ENCODE measurements at places on chromosomes 1 and 21.

DNA sequence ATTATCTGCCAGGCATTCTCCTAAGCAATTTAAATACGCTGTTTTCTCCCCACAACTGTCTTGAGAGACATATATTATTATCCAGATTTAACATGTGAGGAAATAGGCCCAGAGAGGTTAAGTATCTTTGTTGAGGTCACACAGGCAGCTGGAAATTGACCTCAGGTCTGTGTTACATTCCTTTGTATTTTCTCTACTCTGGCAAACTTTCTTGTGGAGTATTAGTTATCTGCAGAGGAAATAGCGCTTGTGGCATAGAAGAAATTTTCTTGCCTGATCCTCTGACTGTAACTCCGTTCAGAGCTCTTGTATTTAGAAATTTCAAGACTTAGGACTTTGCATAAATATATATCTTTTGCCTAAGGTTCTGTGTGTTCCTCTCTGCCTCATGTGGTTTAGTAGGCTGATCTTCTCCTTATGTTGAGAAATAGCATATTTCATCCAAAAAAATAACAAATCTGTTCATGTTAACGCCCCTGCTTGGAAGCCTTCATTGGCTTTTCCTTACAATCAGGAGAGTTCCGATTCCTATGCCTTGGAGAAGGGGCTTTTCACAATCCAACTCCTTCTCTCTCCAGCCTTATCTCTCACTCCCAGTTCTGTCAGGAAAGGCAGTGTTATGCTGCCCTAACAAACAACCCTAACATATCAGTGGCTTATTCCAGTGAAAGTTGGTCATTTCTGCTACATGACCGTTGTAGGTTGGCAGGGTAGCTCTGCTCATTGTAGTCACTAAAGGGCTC lies 2.5 kb upstream of the JUN start:
- DNase-seq = no peak

DNA sequence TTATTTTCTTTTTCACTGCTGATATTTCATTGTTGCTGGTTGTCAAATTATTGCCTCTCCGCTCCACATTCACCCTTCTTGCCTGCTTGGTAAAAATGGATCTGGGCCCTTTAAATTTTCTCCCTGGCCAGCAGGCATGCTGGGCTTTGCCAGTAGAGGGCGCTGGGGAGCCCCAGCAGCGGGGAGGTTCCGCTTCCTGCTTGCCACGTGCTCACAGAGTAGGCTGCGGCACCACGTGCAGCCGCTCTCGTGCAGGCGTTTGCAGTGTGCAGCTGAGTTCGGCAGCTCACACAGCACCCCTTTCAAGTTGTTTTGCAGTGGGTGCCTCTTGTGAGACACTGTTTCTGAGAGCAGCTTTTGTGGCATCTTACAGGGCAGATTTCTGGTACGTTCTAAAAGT lies at the start of gene ACTL8:
ACTL8 (plus strand) TSS at position 214 of the 400 bp plus-strand sequence. CDS start 67,676 bp downstream, outside the sequence.
- DNase-seq = no peak

DNA sequence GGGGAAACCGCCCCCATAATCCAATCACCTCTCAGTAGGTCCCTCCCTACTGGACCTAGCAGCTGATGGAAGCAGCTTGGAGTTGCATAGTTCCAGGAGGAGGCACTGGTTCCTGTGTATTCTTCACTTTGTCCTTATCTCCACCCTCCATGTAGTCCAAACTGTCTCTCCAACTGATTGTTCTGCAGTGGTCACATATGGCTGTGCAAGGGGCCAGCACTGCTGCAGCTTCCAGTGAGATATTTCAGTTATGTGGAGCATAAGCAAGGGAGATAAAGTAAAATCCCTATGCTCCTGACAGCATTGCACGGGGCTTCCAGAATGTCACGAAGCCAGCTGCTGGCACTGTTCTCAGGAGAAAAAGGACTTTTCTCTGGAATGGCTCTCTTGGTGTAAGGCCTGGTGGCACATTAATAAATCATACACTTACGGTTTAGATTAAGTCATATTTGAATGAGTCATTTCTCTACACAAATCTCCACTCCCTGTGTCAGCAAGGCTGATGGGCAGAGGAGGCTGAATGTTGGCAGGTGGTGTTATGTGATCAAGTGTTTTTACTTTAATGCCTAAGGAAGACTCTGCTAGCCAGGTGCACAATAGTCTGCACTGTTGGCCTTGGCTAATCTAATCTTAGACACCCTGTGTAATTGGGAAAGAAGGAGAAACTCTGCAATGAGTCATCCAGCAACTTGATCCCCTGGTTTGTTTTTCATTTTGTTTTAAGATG lies 93.4 kb downstream of the KCNK1 start:
- no peak for DNase-seq

- no peak for DNase-seq
Observed at GRCh38 chr1:19057784-19058475, 101.5 kb upstream of the IFFO2 start.

DNA sequence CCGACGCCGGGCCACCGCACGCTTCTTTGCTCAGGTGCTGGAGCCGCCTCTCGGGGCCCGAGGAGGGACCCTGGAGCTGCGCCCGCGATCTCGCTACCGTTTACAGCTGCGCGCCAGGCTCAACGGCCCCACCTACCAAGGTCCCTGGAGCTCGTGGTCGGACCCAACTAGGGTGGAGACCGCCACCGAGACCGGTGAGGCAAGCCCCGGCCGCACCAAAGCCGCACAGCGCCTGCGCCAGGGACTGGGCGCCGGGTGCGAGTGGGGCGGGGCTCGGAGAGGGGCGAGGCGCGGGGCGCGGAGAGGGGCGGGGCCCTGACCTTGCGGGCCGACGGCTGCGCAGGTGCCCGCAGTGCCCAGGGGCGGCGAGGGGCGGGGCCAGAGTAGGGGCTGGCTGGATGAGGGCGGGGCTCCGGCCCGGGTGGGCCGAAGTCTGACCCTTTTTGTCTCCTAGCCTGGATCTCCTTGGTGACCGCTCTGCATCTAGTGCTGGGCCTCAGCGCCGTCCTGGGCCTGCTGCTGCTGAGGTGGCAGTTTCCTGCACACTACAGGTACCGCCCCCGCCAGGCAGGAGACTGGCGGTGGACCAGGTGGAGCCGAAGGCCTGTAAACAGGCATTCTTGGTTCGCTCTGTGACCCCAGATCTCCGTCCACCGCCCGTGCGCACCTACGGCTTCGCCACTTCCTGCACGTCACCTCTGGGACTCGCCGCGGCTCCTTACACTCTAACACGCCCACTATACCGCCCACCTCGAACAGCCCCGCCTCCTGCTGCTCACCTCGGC lies 9.8 kb upstream of the CDC20 start:
- DNase-seq = peak; percentile 57

- no peak for DNase-seq
Observed at GRCh38 chr1:186514367-186514766, 53.5 kb upstream of the PDC start.

GRCh38 chr1:99672038-99672437 lies 26.1 kb downstream of the PALMD start:
- no peak for DNase-seq

GRCh38 chr1:201424146-201424545 lies 2.6 kb upstream of the TNNI1 start:
- no peak for DNase-seq

- no peak for DNase-seq
Observed at GRCh38 chr1:35215346-35215745, 22.4 kb upstream of the SFPQ start.

GRCh38 chr1:15184436-15185241 lies 31.1 kb downstream of the TMEM51 start:
- no peak for DNase-seq

GRCh38 chr1:232123775-232124659 lies 497.4 kb downstream of the DISC1 start:
- DNase-seq = no peak

GRCh38 chr1:176009951-176010350 lies 197.1 kb downstream of the COP1 start:
- no peak for DNase-seq

GRCh38 chr1:196481616-196482015 lies 126.6 kb downstream of the KCNT2 start:
- no peak for DNase-seq

DNA sequence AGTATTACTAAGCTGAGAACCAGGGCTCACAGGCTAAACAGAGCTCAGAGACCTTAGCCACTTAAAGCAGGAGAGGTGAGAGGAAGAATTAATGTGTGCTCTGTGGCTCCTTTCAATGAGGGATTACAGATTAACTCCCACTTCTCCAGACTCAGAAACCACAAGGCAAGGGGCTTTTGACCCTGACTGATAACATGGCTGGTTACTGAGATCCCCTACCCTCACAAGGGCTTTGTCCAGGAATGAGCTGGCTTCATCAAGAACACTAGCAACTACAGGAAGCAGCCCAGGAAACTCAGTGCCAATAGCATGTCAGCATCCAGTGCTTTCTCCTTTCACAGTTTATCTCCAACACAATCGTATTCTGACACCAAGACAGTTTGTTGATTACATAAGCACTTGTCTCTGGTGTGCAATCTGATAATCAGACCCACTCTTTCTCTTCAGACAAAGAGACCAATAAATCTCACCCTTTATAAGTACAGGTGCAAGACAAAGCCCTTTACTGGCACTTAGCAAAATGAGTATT lies 38.8 kb downstream of the ERI3 start:
- no peak for DNase-seq

DNA sequence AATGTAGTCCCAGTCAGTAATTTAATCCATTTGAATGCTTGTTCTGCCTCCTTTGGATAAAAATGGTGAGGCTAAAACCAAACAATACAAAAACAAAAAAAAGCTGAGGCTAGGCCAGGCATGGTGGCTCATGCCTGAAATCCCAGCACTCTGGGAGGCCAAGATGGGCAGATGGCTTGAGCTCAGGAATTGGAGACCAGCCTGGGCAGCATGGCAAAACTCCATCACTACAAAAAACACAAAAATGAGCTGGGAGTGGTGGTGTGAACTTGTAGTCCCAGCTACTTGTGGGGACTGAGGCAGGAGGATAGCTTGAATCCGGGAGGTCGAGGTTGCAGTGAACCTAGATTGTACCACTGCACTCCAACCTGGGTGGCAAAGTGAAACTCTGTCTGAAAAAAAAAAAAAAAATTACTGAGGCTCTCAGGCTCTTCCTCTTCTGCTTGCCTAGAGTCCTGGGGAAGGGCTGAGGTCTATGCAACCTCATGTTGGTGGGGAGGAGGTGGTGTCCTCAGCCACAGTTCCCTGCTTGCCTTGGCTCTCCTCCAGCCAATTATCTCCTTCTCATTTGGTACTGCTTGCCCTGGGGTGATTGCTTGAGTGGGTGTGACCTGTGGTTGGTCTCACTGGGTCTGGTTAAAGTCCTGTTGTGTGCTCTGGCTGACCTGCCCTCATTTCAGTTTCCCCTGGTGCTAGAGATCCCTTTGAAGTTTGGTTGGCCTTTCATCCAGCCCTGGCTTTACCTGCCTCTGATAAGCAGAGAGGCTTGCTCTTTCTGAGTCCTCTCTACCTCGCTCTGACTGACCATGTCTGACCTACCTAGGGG lies 20.9 kb downstream of the S1PR1 start:
- DNase-seq = no peak

DNA sequence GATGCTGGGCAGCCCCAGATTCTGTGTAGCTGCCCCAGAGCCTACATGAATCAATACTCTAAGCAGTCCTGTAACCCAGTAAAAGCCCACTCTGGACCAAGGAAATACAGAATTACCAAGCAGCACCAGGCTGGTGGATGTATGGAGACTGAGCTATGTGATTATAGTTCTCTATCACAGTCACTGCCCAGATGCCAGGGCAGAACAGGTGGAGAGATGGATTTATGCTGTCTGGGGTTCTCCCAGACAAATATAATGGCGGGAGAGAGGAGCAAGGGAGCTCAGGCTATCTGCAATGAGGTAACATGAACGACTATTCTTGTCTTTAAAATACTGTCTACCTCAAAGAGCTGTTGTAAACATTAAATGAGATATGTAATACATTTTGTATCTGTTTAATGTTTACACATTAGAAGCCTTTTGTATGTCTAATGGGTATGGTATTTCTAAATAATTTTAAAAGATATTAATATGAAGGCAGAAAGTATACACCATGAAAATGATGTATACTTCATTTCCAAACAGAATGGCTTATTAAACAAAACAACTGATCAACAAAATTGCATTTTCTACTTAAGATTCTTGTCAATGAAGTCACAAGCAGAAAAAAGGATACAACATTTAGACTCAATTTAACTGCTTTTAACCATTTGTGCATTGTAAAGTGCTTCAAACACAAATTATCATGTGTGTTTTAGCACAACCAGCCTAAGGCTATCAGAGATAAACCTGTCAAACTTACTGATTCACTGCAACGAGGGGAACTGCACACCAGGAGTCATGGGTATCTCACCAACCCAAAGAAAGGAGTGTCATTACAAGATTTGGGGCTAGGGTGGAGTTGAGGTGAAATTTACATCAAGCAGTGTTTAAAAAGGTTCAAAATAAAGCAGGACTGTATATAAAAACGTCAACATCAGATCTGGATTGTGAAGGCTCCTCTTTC lies 3.0 kb downstream of the SDE2 start:
- no peak for DNase-seq

GRCh38 chr1:12185036-12185917 lies 18.5 kb downstream of the TNFRSF1B start:
- DNase-seq = no peak
